Activated CD4-positive, alpha-beta T cell treated with anti-CD3 and anti-CD28 coated beads, Interleukin-2, amount 10 ng/mL, durations not matched to agents 7 days and 5 days (primary cell): ENCODE measurements at places on chromosomes 3 and 15.
A peak's percentile ranks its signal among the peaks of the same experiment; 100 is the strongest.

DNA sequence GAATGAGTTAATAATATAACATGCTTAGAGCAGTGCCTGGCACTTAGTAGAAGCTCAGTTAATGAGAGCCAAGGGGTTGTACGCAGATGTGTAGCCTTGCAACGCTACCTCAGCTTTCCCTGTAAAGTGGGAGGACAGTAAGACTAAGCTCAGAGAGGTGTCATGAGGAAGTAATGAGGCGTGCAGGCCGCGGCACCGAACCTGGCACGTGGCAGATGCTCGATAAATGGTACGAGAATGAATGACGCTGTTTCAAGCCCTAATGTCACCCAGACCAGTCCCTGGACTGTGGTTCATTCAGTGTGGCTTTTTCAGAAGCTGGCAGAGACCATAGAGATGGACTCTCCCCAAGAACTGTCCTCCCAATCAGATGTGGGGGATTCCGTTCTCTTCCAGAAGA is 21.2 kb downstream of the GRIP2 start:
- H3K36me3 ChIP-seq, result no peaks in the 10 kb centered on the region
- H3K27ac ChIP-seq, result no peak overlapping the region

- no peak overlapping the region for H3K27ac ChIP-seq
- H3K27me3 ChIP-seq, result peaks cover 38% of the 10 kb centered on the region
- peaks cover 6% of the 10 kb centered on the region for H3K36me3 ChIP-seq
- peaks cover 2% of the 10 kb centered on the region for H3K4me1 ChIP-seq
- DNase-seq, result no peak
- no peak overlapping the region for H3K4me3 ChIP-seq
These were observed 7.0 kb downstream of the CHST14 start for GRCh38 chr15:40477642-40478327.

DNA sequence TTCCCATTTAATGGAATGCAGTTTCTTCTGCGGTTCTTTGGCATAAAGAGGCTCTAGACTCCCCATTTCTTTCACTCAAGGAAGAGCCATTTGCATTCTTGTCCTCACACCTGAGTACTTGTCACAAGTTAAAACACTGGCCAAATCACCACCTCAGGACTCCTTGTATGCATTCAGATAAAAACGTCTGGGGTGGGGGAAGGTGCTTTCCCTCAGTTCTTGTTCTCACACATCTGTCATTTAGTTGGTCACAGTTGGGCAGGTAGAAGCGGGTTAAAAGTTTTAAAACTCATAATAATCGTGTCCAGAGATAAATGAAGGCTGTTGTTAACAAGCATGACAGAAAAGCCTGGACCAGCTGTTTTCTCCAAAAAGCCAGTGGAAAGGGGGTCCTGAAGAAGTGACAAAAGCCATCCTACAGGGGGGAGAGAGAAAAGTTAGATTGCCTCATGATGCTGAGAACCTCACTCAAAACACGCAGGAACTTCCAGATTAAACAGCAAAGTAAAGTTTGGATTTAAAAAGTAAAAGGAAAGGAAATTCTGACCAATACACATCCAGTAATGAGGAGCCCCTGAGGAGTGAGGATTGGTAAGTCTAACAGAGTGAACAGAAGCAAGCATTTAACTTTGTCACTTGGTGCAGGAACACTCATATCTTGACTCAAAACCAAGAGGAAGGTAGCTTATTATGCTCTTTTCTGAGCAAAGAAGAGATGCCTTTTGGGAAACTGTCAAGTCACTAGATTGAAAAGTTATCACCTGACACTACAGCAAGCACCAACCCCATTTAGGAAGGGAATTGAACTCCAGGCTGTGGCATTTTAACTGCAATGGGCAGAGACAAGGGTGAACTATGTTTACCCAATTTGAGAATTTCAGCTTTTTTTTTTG is 2.8 kb downstream of the BCL2L10 start:
- DNase-seq, result no peak
- no peaks in the 10 kb centered on the region for H3K36me3 ChIP-seq
- no peak overlapping the region for H3K4me3 ChIP-seq
- peaks cover 42% of the 10 kb centered on the region for H3K27me3 ChIP-seq
- no peak overlapping the region for H3K27ac ChIP-seq
- H3K4me1 ChIP-seq, result no peaks in the 10 kb centered on the region

GRCh38 chr3:133117342-133117741 is 79.2 kb downstream of the TMEM108 start:
- DNase-seq, result no peak
- no peak overlapping the region for H3K27ac ChIP-seq
- H3K4me1 ChIP-seq, result no peaks in the 10 kb centered on the region
- H3K36me3 ChIP-seq, result no peaks in the 10 kb centered on the region
- H3K4me3 ChIP-seq, result no peak overlapping the region

DNA sequence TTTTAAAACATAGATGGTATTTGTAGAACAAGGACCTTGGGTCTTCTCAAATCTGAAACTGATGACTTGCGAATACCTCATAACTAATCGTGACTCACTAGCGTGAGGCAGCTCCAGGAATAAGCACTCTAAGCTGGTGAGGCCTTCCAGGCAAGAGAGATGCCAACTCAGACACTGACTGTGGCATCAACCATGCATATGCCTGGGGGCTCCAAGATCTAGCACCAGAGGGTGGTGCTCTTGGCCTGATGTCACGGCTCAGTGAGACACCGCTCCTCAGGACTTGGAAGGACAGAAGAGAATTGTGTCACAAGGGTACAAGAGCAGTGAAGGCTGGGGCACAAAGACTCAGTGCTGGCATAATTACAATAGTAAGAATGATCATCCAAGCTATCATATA is 125.0 kb upstream of the TRIM42 start:
- no peaks in the 10 kb centered on the region for H3K27me3 ChIP-seq
- H3K27ac ChIP-seq, result no peak overlapping the region
- H3K4me1 ChIP-seq, result no peaks in the 10 kb centered on the region
- no peak for DNase-seq
- H3K4me3 ChIP-seq, result no peak overlapping the region

DNA sequence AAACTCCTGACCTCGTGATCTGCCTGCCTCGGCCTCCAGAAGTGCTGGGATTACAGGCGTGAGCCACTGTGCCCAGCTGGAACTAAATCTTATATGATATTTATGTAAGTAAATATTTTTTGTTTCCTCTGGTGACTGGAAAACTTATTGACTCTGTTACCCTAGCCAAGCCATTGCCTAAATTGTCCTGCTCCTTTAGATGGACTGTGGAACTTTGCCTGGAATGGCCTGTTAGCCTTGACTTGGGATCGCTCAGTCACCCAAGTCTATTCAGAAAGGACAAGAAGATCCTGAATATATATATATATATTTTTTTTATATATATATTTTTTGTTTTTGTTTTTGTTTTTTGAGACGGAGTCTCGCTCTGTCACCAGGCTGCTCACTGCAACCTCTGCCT is 113.9 kb downstream of the PDE8A start:
- peaks cover 18% of the 10 kb centered on the region for H3K36me3 ChIP-seq
- H3K27ac ChIP-seq, result no peak overlapping the region
- no peak for DNase-seq
- H3K4me1 ChIP-seq, result no peaks in the 10 kb centered on the region
- H3K4me3 ChIP-seq, result no peak overlapping the region
- H3K27me3 ChIP-seq, result no peaks in the 10 kb centered on the region

DNA sequence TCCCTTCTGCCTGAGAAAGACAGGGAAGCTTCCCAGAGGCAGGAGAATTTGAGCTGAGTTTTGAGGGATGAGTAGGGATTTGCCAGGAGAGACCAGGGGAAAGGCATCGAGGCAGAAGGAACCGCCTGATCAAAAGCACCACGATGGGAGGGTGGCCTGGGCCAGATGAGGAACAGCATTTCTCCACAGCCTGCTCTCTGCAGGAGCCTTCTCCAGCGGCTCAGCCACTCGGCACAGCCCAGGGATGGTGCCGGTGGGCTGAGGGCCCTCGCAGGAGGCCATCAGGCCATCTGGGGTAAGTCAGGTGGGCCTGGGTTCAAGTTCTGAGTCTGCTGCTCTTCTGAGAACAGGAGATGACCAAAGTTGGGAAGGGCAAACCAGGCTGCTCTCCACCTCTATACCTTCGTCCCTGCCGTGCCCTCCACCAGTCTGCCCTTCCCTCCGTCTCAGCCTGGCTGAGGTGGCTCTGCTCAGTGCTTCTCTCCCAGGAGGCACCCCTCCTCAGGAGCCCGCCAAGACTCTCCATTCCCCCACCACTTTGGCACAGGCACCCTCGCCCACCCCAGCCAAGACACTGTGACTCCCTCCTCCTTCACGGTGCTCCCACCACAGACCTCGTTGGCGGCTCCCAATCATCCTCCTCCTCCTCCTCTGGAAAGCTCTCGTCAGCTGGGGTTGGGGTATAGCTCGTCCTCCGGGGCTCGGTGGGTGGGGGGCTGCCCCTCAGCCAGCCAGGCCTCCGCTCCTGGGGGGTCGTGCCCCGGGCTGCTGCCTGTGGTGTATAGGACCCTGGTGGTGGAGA is 34.9 kb downstream of the GRIP2 start:
- DNase-seq, result no peak
- H3K27me3 ChIP-seq, result peaks cover 5% of the 10 kb centered on the region
- no peak overlapping the region for H3K27ac ChIP-seq

GRCh38 chr3:168360993-168361392 is 265.3 kb upstream of the GOLIM4 start:
- H3K36me3 ChIP-seq, result no peaks in the 10 kb centered on the region
- no peak overlapping the region for H3K27ac ChIP-seq
- H3K27me3 ChIP-seq, result no peaks in the 10 kb centered on the region
- DNase-seq, result no peak

GRCh38 chr3:110589341-110589740 is 482.3 kb upstream of the NECTIN3 start:
- no peak overlapping the region for H3K27ac ChIP-seq
- no peaks in the 10 kb centered on the region for H3K4me1 ChIP-seq
- H3K36me3 ChIP-seq, result no peaks in the 10 kb centered on the region
- H3K4me3 ChIP-seq, result no peak overlapping the region

DNA sequence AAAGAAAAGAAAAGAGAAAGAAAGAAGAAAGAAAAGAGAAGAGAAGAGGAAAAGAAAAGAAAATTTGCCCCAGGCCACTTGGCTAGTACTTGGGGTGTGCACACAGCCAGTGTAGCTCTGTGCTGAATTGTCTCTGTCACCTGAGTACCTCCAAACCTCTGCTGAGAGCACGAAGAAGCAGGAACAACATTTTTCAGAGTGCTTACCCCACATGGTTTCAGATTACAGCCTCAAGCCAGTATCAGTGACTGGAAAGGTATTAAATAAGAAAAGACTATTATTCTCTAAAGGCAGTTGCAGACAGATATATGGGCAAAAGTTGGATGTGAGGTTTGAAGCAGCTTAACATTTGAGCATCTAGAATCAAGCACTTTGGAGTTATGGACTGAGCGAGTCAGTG is 113.3 kb upstream of the PHLDB2 start:
- no peaks in the 10 kb centered on the region for H3K4me1 ChIP-seq
- H3K4me3 ChIP-seq, result no peak overlapping the region
- no peak for DNase-seq
- H3K27ac ChIP-seq, result no peak overlapping the region
- no peaks in the 10 kb centered on the region for H3K27me3 ChIP-seq

- H3K4me1 ChIP-seq, result no peaks in the 10 kb centered on the region
- no peaks in the 10 kb centered on the region for H3K36me3 ChIP-seq
- H3K27ac ChIP-seq, result no peak overlapping the region
- DNase-seq, result no peak
- H3K27me3 ChIP-seq, result peaks cover 2% of the 10 kb centered on the region
These were observed 15.7 kb upstream of the ARPIN start for GRCh38 chr15:89928421-89928820.

- H3K4me1 ChIP-seq, result peaks cover 5% of the 10 kb centered on the region
- H3K4me3 ChIP-seq, result no peak overlapping the region
- peaks cover 10% of the 10 kb centered on the region for H3K27me3 ChIP-seq
- H3K27ac ChIP-seq, result no peak overlapping the region
- H3K36me3 ChIP-seq, result no peaks in the 10 kb centered on the region
- DNase-seq, result no peak
These were observed 68.5 kb upstream of the PLCL2 start for GRCh38 chr3:16816048-16816780.

DNA sequence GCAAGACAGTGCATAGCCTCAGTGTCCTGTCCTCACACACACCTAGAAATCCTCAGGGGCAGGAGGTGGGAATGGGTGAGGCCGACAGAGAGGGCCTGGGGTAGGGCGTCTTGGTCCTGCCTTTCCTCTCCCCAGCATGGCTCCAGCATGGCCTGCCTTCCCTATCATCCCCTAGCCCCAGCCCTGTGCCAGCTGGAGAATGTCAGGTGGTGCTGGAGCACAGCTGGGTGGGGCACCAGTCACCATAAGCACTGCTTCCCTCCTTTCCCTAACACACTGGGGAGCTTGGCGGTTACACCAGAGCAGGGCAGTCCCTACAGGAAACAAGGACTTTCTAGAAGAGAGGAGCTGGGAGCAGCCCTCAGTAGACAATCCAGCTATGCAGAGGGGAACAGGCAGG is 236.8 kb downstream of the KLF13 start:
- no peaks in the 10 kb centered on the region for H3K4me1 ChIP-seq
- H3K27ac ChIP-seq, result no peak overlapping the region
- H3K4me3 ChIP-seq, result no peak overlapping the region

- no peaks in the 10 kb centered on the region for H3K36me3 ChIP-seq
- no peak overlapping the region for H3K27ac ChIP-seq
- no peak for DNase-seq
- no peaks in the 10 kb centered on the region for H3K27me3 ChIP-seq
- H3K4me3 ChIP-seq, result no peak overlapping the region
These were observed 78.1 kb upstream of the CGNL1 start for GRCh38 chr15:57298204-57298603.

GRCh38 chr3:58203541-58203940 is 7.2 kb downstream of the DNASE1L3 start:
- H3K27ac ChIP-seq, result no peak overlapping the region
- H3K4me3 ChIP-seq, result no peak overlapping the region
- no peak for DNase-seq
- H3K36me3 ChIP-seq, result no peaks in the 10 kb centered on the region
- peaks cover 9% of the 10 kb centered on the region for H3K4me1 ChIP-seq

- H3K4me3 ChIP-seq, result no peak overlapping the region
- no peaks in the 10 kb centered on the region for H3K36me3 ChIP-seq
- no peak overlapping the region for H3K27ac ChIP-seq
- peak; percentile 30 for DNase-seq
These were observed 196.8 kb upstream of the MBNL1 start for GRCh38 chr3:152071924-152072323.

GRCh38 chr3:153972862-153973261 is 148.3 kb upstream of the ARHGEF26 start:
- no peak overlapping the region for H3K4me3 ChIP-seq
- H3K4me1 ChIP-seq, result no peaks in the 10 kb centered on the region
- no peaks in the 10 kb centered on the region for H3K36me3 ChIP-seq
- DNase-seq, result no peak

DNA sequence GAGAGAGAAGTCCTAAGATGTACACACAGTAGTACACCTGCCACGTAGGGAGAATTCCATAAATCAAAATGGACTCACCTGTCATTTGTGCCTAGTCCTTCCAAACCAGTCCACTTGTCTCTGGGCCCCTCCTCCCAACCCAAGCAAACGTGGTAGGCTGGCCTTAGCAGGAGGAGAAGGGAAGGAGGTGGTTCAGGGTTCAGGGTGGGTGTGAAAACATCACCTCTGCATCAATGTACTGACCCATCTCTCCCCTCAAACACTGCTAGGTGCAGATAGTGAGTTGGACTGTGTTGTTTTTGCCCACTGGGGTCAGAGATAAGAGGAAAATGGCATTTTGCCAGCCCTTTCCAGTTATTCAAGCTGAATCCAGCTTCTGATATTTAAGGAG is 99.3 kb downstream of the MME start:
- H3K27ac ChIP-seq, result no peak overlapping the region
- H3K4me3 ChIP-seq, result no peak overlapping the region
- H3K27me3 ChIP-seq, result peaks cover 8% of the 10 kb centered on the region
- DNase-seq, result no peak
- H3K36me3 ChIP-seq, result no peaks in the 10 kb centered on the region

GRCh38 chr15:87528873-87529272 is 727.7 kb downstream of the NTRK3 start:
- no peak overlapping the region for H3K27ac ChIP-seq
- DNase-seq, result no peak
- H3K27me3 ChIP-seq, result no peaks in the 10 kb centered on the region
- no peaks in the 10 kb centered on the region for H3K36me3 ChIP-seq
- no peaks in the 10 kb centered on the region for H3K4me1 ChIP-seq

- peaks cover 60% of the 10 kb centered on the region for H3K27me3 ChIP-seq
- no peak for DNase-seq
These were observed at the start of gene RASGRF1 for GRCh38 chr15:79090487-79091203. Gene RASGRF1 (minus strand): TSS chr15:79090780. CDS start chr15:79090498, 282 bp downstream.
